ENCODE measurements at places on chromosomes 16 and 17.
A peak's percentile ranks its signal among the peaks of the same experiment; 100 is the strongest.

- no peak for DNase-seq
Measured at GRCh38 chr17:70503449-70503848, 334.1 kb downstream of the KCNJ2 start.

DNA sequence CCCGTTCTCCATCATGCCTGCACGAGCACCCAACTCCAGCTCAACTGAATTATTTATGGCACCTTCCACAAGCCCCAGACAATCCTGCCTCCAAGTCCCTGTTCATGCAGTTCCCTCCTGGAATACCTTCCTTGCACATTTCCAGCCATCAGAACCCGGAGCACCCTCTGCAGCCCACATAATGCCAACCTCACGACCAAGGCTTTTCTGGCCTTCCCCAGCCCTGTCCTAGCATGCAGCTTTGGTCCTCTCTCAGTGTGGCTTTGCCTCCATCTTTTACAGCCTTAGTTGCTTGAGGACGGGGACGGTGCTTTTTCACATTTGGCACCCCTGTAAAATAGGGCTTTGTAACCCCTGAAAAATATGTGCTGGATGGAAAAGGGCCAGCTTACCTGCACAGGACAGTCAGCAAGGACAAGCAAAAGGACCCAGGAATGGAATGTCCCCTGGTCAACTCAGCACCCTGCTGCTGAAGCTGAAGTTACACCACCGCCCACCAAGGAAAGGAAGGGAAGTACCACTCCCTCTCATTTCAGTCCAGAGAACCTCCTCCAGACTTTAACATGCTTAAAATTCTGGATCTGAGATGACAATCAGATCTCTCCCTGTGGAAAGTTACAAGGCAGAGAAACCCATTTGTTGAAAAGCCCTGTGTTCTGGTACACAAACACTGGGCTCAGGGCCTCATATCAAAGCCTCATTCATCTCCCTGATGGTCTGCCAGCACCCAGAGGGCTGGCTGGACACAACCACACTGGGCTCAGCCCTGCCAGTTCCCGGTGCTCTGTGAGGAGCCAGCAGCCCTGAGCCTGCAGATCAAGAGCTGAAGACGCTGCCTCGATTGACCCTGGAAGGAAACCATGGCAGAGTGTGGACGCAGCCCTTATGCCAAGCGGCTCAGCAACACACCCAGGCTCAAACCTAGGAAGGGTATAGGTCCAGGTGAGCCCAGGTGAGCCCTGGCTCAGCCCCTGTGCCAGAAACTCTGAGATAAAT, 2.9 kb downstream of the SLC39A11 start:
- DNase-seq, result no peak

DNA sequence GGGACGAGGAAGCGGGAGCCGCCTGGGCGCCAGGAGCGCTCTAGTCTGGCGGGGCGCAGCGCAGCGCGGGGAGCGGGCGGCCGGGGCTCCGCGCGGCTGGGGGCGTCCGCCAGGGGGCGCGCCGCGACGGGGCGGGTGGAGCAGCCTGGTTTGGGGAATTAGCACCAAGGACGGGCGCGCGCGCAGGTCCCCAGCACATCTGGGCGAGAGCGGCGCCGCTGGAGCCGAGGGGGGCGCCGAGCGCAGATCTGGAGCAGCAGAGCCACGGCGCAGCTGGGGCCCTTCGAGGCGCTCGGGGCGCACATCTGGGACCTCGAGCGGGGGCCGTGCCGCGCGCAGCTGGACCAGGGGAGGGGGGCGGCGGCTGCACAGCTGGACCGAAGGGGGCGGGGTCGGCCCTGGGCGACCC, at the start of gene NXPH3:
TSS of gene NXPH3 (plus strand) at position 193 of the 409 bp plus-strand sequence. CDS start 349 bp downstream, outside the sequence.
- DNase-seq, result peak; percentile 68

DNA sequence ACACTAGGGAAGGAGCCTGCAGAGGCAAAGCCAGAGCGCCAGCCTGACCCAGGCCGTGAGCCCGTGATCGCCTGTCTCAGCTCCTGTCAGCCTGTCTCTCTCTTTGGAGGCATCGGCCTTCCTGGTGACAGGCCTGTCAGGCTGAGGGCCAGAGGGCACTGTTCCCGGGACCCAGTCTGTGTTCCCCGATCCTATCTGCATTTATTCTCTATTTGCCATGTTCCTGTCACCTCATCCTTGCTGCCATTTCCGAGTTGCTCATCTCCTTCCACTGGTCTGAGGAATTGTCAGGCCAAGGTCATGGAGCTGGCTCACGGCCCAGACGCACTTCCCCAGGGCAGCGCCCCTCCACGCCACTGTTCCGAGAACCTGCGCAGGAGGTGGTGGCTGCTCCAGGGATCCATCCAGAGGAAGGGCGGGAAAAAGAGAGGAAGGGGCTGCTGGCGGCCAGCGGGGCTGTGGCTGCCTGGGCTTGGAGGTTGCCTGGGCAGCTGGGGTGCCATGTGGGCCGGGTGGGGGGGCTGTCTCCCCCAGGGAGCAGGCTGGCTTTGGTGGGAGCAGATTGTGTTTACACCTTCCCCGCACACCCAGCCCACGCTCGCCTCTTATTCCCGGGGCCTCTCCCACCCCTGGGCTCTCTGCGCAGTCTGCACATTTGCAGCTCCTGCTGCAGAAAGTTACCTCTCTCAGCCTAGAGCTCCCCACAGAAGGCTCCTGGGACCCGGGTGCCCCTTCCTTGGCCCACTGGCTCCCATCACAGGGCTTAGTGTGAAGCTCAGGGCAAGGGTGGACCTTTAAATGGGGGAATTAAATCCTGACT, 4.9 kb downstream of the PRCD start:
- DNase-seq, result no peak

- no peak for DNase-seq
Measured at GRCh38 chr17:37231887-37232286, 143.9 kb upstream of the C17orf78 start.

DNA sequence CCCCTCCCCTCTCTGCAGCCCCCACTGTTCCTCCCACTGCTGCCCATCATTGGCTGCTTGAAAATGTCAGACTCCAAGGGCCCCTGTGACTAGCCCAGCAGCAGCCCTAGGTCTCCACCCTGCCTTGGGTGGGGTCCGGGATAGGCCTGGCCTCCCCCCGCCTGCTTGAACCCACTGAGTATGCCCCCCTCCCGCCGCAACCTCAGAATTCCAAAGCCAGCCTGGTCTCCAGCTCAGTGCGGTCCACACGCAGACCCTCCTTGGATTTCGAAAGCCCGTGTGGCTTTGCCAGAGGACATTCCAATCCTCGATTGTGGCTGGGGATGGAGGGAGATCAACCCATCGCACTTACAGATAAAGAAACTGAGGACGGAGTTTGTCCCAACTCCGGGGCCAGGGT, 6.4 kb downstream of the DPEP1 start:
- DNase-seq, result no peak

GRCh38 chr17:74211141-74211911, 2.0 kb upstream of the TTYH2 start:
- DNase-seq, result no peak

- no peak for DNase-seq
Measured at GRCh38 chr16:1177750-1178149, 24.8 kb downstream of the CACNA1H start.

GRCh38 chr16:47382362-47382761, 78.5 kb downstream of the ITFG1 start:
- DNase-seq, result no peak

DNA sequence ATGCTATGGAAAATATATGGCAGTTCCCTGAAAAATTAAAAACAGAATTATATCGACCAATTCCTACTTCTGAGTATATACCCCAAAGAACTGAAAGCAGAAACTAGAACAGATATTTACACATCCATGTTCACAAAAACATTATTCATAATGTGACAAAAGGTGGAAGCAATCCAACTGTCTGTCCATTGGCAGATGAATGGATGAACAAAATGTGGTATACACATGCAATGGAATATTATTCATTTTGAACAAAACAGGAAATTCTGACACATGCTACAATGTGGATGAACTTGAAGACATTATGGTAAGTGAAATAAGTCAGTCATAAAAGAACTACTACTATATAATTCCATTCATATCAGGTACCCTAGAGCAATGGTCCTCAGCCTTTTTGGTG, 263.5 kb upstream of the AXIN2 start:
- no peak for DNase-seq

DNA sequence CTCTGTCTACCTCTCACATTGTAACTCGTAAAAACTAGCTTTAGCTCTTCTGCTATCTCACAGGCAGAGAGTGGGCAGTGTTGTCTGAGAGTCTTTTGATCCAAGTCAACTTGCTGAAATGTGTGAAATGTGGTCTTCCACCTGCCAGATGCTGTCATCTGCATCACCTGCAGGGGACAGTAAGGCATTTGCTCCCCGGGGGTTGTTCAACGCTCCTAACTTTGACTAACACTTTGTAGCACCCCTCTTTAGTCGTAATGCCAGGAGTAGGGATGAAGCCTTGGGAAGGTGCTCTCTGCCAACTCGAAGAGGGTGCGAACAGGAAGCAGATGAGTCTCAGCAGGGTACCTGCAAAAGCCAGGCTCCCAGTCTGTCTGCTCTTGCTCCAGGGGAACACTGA, 36.1 kb downstream of the SNX11 start:
- DNase-seq, result no peak

GRCh38 chr16:50791522-50791921, 49.6 kb downstream of the CYLD start:
- DNase-seq, result no peak
